Stimulated activated CD4-positive, alpha-beta T cell treated with anti-CD3 and anti-CD28 coated beads, Interleukin-15, amount 100 ng/mL, for 1 hour (primary cell): ENCODE measurements at places on chromosomes 4 and X.

GRCh38 chrX:71320126-71320525 is 18.6 kb downstream of the ITGB1BP2 start:
- no peak for DNase-seq

- no peak for DNase-seq
Measured at GRCh38 chr4:80094191-80094590, 21.2 kb upstream of the ANTXR2 start.

DNA sequence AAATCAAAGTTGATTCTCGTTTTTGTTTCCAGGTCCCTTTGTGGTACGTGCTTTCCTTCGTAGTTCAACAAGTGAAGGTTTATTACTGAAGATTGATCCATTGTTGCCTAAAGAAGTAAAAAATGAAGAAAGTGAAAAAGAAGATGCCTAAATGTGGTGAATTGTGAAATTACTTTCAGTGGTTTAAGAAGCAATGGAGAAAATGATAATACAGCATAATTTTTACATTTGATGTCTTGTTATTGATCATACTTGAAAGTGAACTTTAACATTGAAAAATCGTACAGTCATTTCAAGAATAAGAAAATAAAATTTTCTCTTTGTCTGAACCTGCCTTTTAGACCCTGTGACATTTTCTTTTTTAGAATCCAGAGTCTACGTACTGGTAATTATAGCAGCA is 89.8 kb downstream of the MRPL1 start:
- DNase-seq: no peak

GRCh38 chr4:168631241-168632162 is 134.7 kb downstream of the PALLD start:
- no peak for DNase-seq

DNA sequence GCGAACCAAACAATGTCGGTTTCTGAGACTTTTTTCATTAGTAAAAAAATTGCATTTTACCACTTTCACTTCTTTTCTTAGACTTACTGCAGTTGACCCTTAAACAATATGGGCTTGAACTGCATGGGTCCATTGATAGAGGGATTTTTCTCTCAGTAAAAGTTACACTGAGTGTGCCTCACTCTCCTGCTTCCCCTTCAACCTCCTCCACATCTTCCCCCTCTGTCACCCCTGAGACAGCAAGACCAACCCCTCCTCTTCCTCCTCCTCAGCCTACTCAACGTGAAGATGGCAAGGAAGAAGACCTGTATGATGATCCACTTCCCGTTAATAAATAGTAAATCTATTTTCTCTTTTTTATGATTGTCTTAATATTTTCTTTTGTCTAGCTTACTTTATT is 43.4 kb downstream of the TEC start:
- no peak for DNase-seq

DNA sequence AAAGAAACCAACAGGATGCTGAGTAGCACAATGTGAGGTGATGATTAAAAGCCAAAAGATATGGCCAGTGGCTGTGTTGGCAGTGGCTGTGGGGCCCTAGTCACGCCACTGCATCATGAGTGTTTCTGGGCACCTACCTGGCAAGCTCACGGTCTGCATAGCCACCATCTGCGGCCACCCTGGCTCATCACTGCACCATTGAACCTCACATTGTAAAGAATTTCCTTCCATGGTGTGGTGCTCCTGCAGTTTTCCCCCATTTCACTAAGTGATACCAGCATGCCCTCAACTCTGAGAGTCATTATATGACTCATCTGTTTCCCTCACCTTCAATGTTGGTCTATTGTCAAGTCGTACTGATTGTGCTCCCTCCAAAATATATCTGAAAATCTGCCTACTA is 45.5 kb upstream of the CLNK start:
- DNase-seq: no peak

- DNase-seq: peak; percentile 38
Measured at GRCh38 chrX:154013614-154014360, 5.9 kb downstream of the IRAK1 start.

DNA sequence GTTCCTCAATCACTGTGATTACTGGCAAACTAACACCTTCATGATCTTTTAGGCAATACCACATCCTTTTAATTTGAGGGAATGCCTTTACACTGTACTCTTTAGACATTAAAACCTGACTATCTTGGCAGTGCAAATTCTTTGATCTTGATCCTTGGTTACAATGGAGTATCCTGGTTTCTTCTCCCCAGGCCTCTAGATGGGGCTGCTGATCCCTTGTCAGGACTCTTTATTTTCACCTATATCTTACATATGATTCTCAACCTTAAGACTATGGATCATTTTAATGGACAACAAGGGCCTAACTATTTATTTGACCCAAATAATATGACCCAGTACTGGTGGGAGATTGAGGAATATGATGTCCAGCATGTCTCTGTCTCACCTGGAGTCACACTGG is 1005.5 kb upstream of the INTU start:
- DNase-seq: no peak

GRCh38 chr4:21979196-21979595 is 30.6 kb upstream of the KCNIP4 start:
- no peak for DNase-seq

GRCh38 chrX:147781844-147782243 is 129.9 kb upstream of the FMR1 start:
- DNase-seq: no peak

- no peak for DNase-seq
Measured at GRCh38 chrX:130952266-130953043, 49.4 kb upstream of the ENOX2 start.

GRCh38 chrX:68685685-68686084 is 38.2 kb downstream of the STARD8 start:
- DNase-seq: no peak

- no peak for DNase-seq
Measured at GRCh38 chr4:73841243-73841925, 4.9 kb downstream of the CXCL6 start.

GRCh38 chr4:185958094-185958747 is 110.7 kb upstream of the TLR3 start:
- DNase-seq: no peak

DNA sequence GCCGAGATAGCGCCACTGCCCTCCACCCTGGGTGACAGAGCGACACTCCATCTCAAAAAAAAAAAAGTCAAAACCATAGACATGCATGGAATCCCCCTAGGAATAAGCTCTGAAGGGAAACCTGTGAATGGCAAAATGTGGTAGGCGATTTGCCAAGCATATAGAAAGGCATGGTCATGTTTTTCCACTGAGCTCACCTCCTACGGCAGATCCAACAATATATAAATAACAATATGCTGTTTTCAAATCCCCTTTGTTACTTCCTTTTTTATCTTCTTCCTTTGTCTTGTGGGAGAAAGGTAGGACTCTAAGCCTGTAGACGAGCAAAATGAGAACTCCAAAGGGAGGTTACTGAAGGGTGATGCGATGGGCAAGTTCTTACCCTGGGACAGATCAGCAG is 219.0 kb downstream of the PALLD start:
- no peak for DNase-seq

DNA sequence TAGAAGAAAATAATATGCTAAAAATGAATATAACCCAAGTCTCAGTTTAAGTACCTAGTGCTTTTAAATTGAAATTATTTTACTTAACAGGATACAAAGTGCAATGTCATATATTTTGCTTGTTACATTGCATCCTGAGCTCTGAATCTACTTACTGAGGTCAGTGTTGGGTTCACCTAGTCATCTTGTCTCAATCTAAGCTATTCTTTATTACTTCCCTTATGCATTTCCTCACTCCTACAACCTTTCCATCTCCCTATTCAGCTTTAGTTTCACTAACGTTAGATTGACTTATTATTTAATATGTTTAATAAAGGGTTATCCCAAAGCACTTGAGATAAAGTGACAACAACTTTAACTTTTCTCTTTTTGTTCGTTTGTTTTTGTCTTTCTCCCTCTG is 483.7 kb downstream of the FSTL5 start:
- no peak for DNase-seq

DNA sequence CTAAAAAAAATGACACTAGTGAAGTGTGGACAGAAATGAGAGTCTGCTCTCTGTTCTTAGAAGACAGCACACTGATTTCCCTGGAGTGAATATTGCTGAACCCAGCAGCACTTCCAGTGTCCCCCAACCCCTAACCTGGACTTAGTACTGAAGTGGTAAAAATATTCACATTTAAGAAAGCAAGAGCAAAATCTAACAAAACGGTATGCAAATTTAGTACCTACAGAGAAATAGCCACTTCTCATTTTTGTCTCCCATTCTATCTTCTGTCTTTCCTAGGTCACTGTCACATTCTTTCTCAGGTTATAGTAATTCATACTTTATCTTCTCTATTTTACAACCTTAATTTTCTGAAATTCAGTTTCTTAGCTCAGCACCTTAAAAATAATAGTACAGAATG is 274.7 kb downstream of the CFAP299 start:
- DNase-seq: no peak

DNA sequence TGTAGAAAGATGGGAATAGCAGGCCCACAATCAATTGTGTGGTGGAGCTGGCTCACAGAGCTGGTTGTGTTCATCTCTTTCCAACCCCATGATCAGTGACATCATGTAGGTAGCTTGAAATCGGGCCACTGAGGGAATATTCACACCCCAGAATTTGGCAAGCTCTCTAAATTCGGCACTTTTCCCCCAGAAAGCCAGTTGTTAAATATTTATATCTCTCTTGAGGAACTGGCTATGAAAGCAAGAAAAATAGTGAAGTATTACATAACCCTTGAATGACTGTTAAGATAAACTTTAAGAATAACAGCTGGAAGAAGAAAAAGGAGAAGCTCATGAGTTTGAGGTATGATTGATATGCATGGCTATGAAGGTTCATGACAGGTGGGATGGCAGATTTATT is 38.9 kb downstream of the GPRIN3 start:
- DNase-seq: no peak

- DNase-seq: no peak
Measured at GRCh38 chr4:172270397-172270796, 457.2 kb downstream of the GALNTL6 start.

DNA sequence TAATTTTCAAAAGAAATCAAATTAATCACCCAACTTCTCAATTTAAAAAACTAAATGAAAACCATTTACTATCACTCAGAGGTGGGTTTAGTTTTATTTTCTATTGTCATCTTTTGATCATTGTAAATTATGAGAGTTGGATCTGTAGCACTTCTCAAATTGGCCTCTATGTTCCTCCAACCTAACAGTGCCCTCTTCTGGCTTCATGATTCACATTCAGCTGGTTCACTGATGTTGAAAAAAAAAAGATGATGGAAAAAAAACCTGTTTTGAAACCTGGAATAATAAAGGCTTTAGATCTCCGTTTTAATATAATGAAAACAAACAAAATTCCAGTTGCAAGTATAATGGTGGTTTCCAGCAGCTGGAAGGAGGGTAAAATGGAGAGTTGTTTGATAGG is 2.4 kb upstream of the NBDY start:
- DNase-seq: no peak

- no peak for DNase-seq
Measured at GRCh38 chrX:12891915-12892506, 14.4 kb upstream of the TLR8 start.

DNA sequence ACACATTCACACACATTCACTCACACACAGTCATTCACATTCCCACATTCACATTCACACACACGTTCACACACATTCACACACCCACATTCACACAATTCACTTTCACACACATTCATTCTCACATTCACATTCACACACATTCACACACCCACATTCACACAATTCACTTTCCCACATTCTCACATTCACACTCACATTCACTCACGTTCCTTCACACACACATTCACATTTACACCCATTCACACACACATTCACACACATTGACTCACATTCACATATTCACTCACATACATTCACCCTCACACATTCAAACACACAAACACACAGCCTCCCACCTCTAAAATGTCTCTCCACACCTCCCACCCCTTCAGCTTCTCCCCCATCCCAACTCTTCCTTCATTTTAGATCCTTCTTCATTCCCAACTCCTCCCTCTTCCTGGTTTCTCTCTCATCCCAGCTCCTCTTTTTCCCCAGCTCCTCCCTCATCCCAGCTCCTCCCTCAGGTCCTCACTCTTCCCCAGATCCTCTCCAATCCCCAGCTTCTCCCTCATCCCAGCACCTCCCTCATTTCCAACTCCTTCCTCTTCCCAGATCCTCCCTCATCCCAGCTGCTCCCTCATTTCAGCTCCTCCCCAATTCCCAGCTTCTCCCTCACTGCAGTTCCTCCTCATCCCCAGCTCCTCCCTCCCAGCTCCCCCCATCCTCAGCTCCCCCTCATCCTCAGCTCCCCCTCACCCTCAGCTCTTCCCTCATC is 111.0 kb downstream of the FAM53A start:
- no peak for DNase-seq

GRCh38 chr4:175092114-175092513 is 174.0 kb downstream of the ADAM29 start:
- DNase-seq: no peak

DNA sequence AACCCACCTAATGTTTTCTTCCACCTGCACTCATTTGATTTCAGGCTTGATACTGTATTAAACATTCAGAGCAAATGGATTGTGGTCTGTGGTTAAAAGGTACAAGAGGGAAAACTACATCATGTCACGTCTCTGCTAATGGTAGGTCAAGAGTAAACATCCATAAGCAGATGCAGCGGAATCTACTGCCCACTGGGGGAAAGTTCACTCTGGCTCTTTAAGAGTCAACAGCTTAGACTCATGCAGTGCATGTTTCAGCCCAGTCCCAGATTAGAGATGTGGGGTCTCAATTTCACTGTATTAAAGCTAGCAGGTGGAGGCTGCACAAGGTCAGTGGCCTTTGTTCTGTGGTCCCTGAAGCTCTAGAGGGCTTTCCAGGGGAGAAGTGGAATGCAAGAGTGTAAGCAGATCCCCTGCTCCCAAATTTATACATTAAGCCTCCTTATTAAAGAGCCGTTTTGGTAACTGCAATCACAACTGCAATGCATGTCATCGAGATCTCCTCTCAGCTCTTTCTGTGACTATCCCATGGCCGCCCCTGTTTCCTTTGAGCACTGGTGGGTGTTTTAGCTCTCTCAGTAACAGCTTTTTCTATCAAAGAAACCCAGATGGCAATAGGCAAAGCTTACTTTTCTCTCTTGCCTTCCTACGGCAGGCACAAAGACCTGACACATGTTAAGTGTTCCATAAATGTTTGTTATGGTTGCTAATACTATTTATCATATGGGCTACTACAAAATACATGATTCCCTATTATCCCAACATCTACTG is 53.4 kb downstream of the LDB2 start:
- no peak for DNase-seq

GRCh38 chrX:92270936-92271855 is 492.0 kb downstream of the PCDH11X start:
- no peak for DNase-seq

DNA sequence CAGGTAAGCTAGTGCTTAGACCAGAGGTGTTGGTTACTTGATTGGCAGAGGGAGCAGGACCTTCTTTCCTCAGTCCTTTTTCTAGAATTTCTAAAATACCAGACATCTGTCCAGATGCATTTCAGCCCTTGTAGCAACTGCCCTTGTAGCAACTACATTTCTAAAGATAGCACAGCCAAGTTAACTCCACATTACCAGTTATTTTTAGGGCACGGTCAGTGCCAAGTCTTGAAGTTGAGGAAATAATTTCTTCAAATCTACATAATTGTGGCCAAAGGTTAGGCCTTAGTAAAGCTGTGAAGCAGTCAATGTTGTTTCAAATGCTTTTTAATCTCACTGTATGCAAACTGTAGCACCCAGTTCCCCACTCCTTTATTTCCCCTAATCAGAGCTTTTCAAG is 62.9 kb downstream of the MID1IP1 start:
- no peak for DNase-seq

- peak; percentile 53 for DNase-seq
Measured at GRCh38 chr4:38179690-38180377, 219.6 kb downstream of the PTTG2 start.

GRCh38 chr4:71680706-71681105 is 103.2 kb downstream of the GC start:
- DNase-seq: no peak
